ENCODE measurements at places on chromosomes 7 and 10. TPM values are rescaled to one million over a fixed set of nuclear protein-coding genes. Genes with fewer than 3 reads are reported as not detected.

PON3 gene
- total RNA-seq: not detected

GRCh38 chr7:94344826-94345225 lies 49.9 kb upstream of the COL1A2 start:
- DNase-seq: peak; percentile 58

DNA sequence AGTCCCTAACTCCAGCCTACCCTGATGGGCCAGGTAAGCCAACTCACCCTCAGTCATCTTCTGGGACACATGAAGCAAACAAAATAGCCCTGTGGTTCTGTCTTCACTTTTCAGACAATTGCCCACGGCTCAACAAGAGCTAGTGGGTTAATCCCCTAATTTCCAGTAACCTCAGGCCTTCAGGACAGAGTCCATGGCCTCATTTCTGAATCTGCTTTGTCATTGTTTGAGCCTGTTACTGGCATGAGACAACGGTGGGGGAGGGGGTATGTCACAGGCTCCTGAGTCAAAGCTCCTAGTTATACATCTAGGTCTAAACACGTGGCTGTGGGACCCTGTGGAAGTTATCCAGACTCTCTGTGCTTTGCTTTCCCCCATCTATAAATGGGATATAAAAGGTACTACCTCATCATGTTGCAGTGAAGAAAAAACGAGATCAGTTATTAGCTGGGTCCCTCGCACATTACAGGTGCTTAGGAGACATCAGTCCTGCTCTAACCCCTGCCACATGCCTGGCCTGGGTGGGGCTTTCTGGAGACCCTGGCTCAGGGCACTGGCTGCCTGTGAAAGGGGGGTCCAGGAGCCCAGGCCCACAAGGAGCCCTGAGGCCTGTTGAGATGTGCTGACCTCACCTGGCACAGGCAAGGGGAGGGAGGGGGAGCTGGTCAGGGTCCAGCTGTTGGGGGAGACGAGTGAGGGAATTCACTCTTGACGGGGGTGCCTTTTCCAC lies 16.5 kb downstream of the MAT1A start:
- DNase-seq: no peak

- DNase-seq: peak; percentile 24
Measured at GRCh38 chr10:51707392-51707791, 8.0 kb upstream of the CSTF2T start.

DNA sequence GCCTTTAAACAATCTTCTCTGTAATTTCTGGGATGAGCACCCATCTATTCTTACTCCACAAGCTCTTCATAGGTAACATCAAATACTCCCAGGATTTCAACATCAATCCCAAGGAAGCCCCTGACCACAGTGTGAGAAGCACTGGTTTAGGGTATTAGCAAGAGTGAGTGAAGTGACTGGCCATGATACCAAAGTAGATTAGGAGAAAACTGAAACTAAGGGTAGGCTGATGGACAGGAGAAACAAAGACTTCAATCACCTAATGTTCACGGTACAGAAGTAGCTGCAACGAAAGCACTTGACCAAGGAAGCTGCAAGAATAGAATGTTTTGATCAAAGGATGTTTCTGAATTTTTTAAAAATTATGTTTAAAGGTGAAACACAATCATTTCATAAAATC lies 49.8 kb downstream of the LMBR1 start:
- DNase-seq: no peak

DNA sequence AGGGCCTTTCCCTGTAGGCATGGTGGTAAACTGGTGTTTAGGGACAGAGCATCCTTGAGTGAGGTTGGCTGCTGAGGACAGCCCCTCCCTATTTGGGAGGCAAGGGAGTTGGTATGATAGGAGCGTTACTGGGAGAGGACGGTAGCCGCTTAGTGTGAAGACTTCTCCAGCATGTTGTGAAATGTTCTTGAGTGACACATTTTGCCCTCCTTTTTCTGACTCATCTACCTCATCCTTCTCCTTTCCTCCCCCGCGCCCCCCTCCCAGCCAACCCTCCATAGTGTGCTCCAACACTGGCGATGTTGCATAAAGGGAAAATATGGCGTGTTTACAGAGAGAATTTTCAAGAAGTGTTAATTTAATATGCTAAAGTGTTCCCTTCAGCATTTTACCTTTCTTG lies 645.0 kb upstream of the GALNT17 start:
- DNase-seq: peak; percentile 14

DNA sequence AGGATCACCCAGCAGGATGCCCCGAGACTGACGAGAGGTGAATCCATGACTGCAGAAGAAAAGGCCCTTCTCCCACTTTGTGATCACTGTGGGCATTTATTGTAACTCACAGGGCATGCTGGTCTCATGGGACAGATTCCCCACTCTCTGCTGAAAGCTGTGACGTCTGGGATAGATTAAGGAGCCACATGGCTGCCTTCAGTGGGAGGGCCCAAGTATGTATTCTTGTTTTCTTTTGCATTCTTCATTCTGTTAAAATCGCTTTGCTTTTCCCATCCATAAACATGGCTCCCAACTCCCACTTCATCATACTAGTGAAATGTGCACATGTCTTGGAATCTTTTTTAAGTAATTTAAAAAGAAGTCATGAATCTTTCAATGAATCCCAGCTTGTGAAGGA lies 67.2 kb downstream of the FAM107B start:
- peak; percentile 61 for DNase-seq

SFRP4 gene
- 4.7 TPM for total RNA-seq
